ENCODE measurements at places on chromosomes 2 and 18. TPM values are rescaled to one million over a fixed set of nuclear protein-coding genes. Genes with fewer than 3 reads are reported as not detected.

Gene NCKAP5
- 22.1 TPM for total RNA-seq

Gene FRZB
- not detected for total RNA-seq

Gene KCNG2
- total RNA-seq = 1.1 TPM

Gene VSNL1
- total RNA-seq = 0.33 TPM

Gene SPR
- 26.2 TPM for total RNA-seq

Gene AQP12B
- total RNA-seq = not detected

Gene IL18R1
- total RNA-seq = 35.7 TPM

Gene UGT1A1
- total RNA-seq = 1.4 TPM

Gene NOSTRIN
- 41.5 TPM for total RNA-seq

Gene NEDD4L
- 148 TPM for total RNA-seq

Data from upper lobe of left lung (tissue), 6 donors.